Head of caudate nucleus (tissue), 42 donors: ENCODE measurements at places on chromosomes 3 and 15.

- DNase-seq, result no peak
Observed at GRCh38 chr3:182735672-182736071, 57.6 kb upstream of the ATP11B start.

DNA sequence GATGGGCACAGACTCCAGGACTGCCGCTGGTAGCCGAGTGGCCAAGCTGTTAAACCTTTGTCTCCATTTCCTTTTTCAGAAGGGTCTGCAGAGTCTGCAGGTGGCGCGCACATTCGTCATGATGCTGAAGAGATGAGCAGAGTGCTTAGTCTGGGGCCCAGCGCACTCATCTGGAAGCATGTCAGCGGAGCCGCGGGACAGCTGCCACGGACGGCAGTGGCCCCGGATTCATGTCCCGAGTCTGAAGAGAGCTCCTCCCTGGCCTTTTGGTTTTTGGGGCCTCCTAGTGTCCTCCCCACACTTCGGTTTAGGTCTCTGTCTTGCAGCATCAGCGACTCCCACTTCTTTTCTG, 42.6 kb downstream of the KLHL25 start:
- DNase-seq, result peak; percentile 16

GRCh38 chr3:128481438-128481942, 11.5 kb downstream of the GATA2 start:
- no peak for DNase-seq

DNA sequence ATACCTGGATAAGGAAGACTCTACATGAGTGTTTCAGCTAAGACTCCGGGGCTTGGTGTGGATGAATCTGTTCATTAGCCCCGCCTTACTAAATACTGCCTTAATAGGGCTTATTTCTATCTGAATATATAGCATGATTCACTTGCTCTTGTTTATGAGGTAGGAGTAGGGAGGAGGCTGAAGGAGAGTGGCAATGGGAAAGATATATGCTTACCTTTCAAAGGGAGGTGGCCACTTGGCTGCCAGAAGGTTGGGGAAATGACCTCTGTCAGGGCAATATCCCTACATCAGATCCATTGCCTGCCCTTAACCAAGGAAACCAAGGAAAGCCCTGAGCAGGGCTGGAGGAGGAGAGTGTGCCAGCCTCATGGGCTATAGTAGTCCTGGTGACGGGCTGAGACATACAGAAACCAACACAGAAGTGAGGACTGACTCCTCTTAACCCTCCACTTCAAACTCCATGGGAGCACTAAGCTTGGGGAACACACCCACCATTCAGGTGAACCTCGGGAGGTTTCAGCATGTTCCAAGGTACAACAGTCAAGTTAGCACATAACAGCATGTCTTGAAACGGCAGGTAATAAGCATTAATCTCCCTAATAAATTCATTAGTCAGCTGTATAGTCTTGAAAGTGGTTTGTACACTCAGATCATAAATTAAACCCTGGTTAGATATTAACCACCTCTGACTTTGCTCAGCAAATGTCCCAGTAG, 80.1 kb downstream of the EOMES start:
- DNase-seq, result no peak

DNA sequence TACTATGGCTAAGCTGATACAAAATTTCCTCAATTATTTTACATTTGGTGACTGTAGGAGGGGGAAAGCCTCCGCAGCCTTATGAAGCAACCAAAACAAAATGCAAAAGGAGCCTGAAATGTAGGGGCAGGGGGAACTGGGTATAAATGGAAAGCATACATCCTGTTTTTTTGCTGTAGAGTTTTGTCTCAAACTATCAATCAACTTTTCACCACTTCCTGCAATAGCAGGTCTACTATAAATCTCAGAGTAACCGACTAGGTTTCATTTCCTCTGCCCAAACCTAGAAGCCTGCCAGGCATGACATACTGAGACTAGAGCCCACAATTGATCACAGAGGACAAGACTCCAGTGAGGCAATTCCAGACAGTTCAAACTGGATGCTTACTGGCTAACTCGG, 91.3 kb downstream of the SHQ1 start:
- DNase-seq, result no peak

DNA sequence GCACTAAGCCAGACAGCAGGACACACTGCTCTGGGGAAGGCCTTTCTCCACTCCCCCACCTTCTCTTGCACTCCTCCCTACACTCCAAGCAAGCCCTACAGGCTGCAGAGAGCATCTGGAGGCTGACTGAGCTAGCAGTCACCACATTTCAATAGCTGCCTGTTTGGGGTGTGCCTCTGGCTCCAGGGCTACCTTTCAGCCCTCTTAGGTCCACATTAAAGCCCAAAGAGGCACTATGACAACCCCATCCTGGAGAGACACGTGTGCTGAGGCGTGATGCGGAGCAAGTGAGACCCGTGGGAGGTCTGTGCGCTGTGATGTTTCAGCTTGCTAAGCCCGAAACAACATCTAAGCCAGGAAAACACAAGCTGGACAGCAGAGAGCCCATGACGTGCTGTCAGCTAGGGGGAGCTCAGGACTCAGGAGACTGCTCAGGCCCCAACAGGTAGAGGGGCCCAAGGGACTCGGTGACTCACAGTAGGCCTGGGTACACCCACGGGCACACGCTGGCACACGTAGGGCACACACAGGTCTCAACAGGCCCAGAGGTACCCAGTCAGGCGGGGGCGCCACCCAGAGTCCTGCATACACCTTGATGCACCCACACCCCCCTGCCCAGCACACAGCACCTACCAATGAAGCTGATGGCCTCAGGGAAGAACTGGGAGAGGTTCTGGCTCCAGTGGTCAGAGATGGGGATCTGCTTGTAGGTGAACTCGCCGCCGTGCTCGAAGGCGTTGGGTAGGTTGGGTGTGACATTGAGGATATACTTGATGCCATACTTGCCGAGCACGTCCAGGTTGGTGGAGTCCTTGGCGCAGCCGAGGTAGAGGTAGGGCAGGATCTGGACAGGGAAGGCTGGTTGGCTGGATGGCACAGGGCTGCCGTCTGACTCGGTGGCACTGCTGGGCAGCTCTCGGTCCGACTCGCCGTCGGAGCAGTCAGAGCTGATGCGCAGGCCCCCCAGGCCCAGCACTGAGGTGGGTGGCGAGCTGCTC, 2.8 kb downstream of the DUSP7 start:
- DNase-seq, result no peak

GRCh38 chr15:35321926-35322325, 224.0 kb downstream of the DPH6 start:
- no peak for DNase-seq

GRCh38 chr3:13768453-13768852, 111.4 kb downstream of the WNT7A start:
- no peak for DNase-seq

DNA sequence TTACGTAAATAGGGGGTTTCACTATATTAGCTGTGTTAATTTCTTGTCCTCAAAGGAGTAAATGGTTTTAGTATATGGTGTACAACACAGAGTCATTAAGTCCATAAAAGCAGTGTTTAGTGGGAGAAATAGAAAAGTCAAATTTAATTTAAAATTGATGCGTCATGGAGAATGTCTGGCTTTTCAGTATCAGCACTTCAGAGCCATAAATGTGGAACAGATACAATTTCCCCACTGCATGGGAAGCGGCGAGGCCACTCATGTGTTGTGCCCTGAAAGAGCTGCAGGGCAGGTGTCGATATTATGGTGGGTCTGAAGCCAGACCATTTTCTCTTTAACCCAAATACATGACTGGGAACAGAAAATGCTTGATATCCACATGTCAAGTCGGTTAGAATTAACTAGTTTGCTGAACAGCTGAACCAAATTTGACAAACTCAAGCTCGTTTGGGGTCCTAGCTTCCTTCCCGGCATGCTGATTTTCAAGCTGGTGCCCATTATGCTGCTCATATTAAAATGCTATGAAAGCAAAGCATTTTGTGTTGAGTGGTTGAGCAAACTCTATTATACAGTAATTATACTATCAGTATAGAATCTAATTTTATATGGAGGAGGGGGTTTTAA, 364.6 kb upstream of the TBL1XR1 start:
- no peak for DNase-seq

- DNase-seq, result no peak
Observed at GRCh38 chr3:36399933-36400332, 19.6 kb downstream of the STAC start.

GRCh38 chr3:125186800-125187598, 25.5 kb downstream of the SLC12A8 start:
- no peak for DNase-seq

GRCh38 chr3:160885791-160886286, 129.8 kb downstream of the PPM1L start:
- DNase-seq, result peak; percentile 44

DNA sequence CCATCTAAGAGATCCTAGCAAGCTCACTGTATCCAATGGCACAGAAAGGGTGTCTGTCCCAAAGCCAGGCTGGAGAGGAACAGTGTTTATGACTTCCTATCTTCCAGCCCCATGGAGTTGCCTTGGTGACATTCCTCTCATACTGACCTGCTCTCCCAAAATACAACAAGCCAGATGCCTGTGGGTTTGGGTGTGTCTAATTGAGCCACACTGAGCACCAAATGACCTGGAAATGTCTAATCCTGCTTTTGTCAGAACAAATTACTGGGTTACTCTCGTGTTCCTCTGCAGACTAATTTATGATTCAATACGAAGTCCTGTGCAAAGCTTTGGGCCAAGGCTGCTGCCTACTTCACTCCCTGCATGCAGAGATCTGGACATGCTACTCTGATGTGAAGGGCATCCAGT, 98.1 kb upstream of the STRIT1 start:
- no peak for DNase-seq

DNA sequence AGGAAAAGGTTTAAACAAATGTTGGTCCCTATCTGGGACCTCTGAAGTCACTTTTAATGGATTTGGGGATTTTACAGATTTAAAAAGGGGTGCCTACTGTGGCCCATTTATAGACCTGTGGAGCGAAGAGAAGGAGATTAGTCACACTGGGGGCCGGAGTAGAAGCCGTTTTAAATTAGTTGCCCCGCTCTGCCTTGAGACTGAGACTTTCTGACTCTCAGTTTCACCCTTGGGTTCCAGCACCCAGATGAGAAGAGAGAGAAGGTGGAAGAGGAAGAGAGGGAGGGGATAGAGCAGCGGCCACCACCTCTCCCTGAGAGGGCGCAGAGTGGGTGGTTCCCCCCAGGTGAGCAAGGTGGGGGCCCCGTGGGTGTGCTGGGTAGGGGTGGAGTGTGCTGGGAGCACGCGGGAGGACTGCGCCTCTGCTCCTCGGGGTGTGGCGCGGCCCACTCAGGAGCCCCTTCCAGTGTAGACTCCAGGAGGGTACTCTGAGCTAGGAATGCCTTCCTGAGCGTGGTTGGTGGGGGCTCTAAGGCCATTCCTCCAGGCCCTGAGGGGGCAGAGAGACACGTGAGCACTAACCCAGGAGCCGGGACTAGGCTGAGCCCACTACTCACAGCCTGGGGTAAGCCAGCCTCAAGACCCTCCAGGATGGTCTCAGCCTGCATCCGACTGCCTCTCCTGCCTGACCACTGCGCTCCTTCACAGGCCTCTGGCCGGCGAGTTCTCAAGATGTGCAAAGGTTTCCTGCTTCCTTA, 32.6 kb upstream of the RAB6B start:
- DNase-seq, result no peak

DNA sequence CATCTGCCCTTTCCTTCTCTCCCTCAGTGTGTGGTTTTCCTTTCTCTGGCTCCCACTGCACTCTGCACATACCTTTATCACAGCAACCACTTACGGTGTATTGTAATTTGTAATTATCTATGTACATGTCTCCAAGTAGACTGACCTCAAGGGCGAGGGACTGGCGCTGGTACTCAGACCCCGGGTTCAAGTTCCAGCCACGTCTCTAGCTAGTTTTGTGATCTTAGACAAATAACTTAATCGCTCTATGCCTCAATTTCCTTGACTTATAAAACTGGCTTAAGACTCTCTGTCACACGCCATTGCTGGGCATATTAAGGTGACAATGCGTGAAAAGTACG, 607 bp upstream of the SENP2 start:
- DNase-seq, result no peak

GRCh38 chr3:107523289-107523538, 452 bp downstream of the BBX start:
- DNase-seq, result no peak

DNA sequence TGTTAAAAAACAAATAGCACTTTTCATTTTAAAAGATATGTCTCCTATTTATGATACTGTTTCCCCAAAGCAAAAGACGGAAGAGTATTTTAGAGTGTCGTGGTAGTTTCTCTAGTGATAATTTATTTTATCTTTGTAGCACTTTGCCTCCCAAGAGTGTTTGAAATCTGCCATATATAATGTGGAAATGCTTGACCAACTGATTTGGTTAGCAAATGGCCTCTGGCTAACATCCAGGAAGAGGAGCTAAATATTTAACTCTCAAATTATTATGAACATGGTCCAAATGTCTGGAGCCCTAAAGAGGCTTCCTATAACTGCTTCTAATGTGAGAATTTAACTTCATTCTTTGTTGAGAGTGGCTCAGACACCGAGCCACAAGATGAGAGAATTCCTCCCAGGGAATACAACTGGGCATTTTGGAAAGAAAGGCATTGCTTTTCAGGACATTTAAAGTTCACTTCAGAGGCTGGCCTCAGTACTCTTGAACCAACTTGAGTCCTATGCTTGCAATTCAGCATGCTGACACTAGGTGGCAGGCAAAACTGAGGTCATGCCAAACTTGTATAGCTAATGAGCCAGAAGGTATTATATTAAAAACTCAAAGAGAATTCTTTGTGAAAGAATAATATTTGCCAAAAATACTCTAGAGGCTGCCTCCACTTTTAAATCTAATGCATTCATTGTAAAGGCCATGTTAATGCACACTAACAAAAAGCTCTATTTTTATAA, 104.5 kb downstream of the RARB start:
- DNase-seq, result no peak

GRCh38 chr15:57563416-57563815, 28.3 kb upstream of the MYZAP start:
- no peak for DNase-seq

- DNase-seq, result no peak
Observed at GRCh38 chr15:25724899-25725298, 138.2 kb downstream of the ATP10A start.

DNA sequence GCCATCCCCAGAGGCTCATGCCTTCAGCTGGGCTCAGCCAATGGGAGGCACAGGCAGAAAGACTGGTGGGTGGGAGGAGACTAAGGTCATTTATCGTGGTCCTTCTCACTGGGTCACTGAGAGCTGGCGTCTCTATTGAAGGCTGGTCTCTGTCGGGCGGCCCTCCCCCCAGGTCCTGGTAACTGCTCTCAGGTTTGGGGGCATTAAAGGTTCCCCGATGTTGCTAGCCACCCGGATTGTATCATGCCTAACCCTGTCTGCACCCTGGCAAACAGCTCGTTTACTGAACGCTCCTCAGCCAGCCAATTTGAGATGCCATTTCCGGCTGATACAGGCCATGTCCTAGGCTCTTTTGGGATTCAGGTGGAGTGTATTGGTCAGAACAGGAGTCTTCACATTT, 10.5 kb downstream of the SELENOS start:
- no peak for DNase-seq

GRCh38 chr3:152230370-152230769, 38.4 kb upstream of the MBNL1 start:
- no peak for DNase-seq

DNA sequence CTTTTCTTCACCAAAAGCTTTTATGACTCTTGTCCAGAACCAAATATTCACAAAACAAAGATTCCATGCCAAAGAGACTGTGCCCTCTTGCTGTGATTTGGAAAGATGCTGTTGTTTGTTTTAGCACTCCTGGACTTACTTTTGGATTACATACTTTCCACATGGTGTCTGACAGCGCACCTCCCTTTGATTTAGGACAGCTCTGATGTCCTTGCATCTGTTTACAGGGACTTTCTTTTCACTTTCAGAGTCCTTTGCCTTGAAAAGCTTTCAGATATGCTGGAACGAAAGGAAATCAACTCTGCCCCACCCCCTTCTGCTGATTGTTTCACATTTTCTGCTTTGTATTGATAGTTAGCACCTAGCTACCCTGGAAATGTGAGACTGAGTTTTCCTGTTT, 133.0 kb upstream of the NR2E3 start:
- DNase-seq, result no peak
